ENCODE measurements at places on chromosomes 6 and 20.

GRCh38 chr6:113396730-113397129 lies 460.4 kb upstream of the MARCKS start:
- no peak for DNase-seq

DNA sequence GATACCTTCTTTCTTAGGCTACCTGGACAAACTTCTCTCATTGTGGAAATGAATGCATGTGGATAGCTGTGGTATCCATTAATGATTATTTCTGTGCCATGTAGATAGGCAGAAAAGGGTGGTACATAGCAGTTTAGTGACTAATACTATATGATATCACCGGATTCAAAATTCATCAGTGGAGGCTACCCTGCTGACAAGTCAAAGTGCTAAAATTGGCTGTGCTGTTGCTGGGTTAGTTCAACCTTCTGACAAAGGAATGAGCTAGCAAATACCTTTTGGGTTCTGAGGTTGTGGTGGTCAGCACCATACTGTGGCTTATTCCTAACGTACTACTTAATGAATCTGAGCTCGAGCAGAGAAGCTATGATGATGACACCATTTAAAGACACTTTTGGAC lies 109.1 kb downstream of the TFAP2B start:
- peak; percentile 43 for DNase-seq

DNA sequence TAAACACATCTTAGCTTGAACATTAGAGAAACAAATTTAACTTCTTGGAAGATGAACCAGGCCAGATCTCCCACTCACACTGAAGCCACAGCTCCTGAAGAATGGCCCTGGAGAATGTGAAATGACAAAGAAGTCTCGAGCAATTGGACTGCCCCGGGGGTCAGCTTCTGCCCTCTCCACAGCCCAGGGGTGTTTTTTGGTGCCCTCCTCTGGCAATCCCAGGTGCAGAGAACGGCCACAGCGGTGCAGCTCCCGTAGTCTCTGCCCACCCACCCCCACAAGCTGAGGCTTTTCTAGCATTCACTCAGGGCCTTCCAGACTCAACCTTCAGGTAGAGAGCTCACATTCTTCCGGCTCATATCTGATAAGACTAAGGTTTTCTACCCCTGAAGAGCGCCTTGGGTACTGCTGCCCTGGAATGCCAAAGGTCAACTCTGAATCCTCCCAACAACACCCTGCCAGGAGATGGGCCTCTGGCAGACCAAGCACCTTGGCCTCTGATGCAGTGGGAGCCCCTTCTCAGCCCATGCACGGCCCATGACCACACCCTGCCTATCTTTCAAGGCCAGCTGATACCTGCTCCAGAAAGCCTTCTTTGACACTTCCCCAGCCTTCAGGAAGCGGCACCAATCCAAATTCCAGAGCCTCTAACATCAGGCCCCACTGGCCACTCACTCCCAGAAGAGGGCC lies 208.3 kb downstream of the SYNDIG1 start:
- no peak for DNase-seq

- peak; percentile 88 for DNase-seq
These were observed 246.9 kb downstream of the SOX4 start for GRCh38 chr6:21840428-21840827.

- no peak for DNase-seq
These were observed 201.1 kb downstream of the TFAP2B start for GRCh38 chr6:51019806-51020205.

DNA sequence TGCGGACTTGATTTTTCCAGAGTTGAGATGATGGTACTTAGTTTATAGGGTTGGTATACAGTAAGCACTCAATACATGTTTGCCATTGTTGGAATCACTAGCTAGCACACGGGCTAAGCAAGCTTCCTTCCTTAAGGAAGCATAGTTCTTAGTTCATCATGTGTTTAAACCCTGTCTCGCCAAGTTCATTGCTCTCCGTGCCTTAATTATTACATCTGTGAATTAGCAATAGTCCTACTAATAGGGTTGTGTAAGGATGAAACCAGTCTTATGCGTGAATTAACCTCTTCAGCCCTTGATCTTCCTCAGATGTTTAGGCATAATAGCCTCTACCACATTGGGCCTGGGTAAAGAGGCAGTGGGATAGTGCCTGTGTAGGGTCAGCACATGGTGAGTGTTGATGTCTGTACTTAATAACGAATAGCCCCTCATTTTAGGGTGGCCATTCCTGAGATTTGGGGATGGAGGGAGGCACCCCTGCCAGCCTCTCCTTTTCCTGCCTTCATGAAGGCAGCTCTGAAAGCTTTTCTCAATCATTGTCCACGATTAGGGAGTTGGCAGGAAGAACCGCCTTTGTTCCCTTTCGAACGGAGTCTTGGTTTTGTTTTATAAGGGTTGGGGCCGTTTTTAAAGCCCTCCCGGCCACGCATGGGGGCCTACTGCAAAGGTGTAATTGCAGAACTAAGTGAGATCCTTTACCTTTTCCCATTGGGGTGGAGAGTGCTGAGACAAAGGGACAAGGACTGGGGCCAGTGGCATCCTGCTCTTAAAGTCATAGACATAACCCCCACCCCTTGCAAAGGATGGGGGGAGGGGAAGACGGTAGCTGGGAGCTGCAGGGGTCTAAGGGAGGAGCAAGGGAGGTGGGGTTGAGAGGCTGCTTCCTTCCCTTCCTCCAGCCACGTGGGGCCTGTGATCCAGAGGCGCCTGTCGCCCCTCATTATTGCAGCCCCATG lies 2.1 kb downstream of the DNMT3B start:
- no peak for DNase-seq

GRCh38 chr6:157892363-157892877 lies 69.4 kb downstream of the SNX9 start:
- DNase-seq, result no peak

DNA sequence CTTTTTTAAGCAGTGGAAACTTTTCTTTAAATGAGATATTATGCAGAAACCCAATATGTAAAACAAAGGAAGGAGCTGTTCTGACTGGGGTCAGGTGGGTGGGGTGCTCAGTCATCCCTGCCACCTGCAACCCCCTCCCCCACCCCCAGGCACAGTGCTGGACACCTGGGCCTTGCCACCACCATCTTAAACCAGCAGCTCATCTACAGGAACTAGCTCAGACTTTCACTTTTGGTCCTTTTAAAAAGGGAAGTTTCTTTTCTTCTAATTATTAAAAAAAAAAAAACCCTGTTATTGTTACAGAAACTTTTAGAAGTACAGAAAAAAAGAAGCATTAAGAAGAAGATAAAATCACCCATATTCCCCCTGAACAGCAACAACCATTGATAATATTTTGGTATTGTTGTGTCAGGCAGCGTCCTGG lies 37.1 kb downstream of the PPP1R16B start:
- no peak for DNase-seq

DNA sequence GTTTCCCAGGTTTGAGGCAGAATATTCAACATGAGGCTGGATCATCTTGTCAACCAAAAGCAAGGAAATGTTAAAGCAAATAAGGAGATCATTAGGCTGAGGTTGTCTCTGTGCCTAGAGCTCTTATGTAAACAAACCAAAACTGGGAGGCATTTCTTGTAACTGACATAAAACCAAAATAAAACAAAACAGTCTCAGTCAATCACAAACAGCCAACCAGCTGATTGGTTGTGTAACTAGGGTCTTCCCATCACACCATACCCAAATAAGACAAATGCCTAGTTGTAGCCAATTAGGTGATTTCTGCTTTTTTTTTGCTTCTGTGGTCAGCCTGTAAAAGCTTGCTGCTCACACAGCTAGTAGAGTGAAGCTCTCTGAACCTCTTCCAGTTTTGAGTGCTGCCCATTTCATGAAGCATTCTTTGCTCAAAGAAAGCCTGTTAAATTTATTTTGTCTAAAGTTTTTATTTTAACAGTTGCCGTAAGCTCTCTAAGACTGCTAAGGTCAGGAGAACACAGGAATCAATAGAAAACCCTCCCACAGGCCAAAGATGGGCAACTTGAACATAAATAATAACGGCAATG lies 8.9 kb upstream of the FITM2 start:
- no peak for DNase-seq

- no peak for DNase-seq
These were observed at the start of gene DAAM2 for GRCh38 chr6:39791850-39792539. Gene DAAM2 (plus strand): TSS chr6:39792376. CDS start chr6:39856303, 63,927 bp downstream.

DNA sequence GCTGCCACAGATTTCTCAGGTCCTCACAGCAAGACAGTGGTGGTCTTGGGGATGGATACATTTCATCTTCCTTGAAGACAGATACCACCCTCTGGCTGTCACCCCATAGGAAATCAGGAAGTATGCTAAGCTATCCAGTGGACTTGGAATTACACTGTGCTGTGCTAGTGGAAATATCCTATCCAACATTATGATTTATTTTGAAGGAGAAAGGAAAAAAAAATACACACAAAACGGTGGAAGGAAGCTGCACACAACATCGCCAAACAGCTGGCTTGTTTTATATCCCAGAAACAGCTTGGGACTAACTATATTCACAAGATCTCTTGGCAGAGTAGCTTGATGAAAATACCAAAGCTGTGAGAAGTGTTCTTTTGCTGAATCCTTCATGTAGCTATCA lies 257.6 kb downstream of the LAMA2 start:
- no peak for DNase-seq

DNA sequence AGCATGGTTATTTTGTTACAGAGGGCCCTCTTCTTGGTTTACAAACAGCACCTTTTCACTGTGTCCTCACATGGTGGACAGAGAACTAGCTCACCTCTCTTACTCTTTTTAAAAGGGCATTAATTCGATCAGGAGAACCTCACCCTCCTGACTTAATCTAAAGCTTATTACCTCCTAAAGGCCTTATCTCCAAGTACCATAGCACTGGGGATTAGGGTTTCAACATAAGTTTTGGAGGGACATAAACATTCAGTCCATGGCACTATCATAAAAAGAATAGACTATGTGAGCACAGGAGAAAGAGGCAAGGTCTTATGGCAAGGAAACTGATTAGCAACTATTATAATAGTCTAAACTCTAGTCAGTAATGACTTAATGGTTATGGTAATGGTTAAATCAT lies 736.2 kb upstream of the ADGRB3 start:
- no peak for DNase-seq

DNA sequence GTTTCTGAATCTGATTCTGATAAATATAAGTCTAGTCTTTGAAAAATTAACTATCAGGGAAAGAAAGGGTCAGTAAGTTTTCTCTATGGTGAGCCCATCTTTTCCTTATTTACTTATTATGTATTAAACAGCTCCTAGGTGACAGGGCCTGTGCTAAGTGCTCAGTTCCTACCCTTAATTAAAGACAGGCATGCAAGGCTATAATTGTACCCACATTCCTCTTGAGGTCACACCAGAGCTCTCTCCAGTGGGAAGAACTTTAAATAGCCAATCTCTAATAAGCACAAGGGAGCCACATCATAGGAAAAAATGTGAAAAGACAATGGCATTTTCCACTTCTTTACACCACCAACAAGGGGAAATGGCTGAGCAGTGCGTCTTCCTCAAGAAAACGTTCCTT lies 421.8 kb upstream of the SLC35B3 start:
- DNase-seq, result no peak

DNA sequence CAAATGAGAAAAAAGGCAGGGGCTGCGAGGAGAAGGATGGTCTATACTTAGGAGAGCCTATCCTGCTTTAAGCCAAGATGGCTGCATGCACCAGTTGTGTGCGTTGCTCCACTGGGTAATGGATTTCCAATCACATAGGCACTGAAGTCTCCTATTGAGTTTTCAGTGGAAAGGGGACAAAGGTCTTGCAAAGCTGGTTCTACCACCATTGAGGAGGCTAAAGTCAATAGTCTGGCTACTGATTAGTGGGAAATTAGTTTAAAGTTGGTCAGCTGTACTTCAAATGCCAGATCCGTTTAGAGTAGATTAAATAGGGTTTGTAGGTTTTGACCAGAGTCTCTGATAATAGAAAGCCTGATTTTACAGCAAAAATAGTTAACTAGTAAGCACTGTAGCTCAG lies 104.9 kb downstream of the SESN1 start:
- DNase-seq, result no peak

DNA sequence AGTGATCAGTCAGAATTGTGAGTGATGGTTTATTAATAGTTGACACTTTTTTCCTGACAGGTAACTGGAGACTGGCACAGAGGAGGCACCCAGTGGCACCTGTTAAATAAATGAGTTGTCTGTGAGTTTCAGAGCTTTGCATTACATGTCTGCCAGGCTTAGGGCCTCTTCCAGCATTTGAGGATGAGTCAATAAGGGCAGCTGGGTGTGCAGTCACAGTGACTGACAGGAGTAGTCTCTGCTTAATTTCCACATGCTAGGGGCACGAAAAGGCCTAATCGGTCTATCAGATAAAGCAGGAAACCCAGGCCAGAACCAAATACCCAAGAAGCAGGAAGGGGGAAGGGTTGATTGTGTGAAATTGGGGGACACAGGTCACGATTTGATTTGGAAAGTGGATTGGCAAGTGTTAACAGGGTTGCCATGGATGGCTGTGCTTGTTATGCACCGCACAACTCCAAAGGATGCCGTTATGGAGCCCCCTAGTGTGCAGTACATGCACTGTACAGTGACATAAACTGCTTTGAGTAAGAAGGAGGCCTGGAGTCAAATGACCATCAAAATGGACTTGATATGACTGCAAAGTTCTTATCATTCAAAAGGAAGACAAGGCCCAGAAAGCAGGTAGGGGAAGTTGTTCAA lies 111.9 kb upstream of the GGTLC1 start:
- DNase-seq, result peak; percentile 80

DNA sequence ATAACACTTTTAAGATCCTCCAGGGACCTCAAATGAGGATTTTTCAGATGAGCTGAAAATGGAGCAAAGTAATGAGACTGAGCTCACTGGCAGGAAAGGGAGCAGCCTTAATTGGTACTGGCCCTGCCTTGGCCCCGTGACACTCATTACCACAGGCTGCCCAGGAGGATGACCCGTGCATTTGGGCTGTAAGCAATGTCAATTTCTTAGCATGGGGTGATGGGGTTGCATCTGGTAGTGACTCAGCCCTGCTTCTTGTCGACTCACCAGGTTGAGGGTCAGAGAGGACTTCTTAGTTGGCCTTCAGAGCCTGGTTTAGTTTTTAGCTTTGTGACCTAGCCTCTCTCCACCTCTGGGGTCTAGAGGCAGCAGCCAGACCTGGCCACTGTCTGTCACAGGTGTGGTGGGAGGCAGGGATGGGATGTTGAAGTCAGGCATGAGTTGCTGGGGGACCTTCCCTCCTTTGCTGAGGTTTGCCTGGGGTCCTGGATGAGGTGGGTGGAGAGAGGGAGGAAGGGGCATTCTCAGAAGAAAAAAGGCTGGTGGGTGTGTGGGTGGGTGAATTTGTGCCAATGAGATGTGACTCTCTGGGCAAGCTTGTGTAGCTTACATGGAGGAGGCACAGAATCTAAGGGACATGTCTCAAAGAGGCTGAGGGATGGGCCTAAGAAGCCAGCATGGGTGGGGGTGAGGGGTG lies 25.9 kb upstream of the EPB41L1 start:
- DNase-seq, result peak; percentile 41

- DNase-seq, result no peak
These were observed 16.7 kb downstream of the BTN2A1 start for GRCh38 chr6:26474439-26474881.

- DNase-seq, result no peak
These were observed 27.9 kb upstream of the NT5E start for GRCh38 chr6:85421972-85422371.

DNA sequence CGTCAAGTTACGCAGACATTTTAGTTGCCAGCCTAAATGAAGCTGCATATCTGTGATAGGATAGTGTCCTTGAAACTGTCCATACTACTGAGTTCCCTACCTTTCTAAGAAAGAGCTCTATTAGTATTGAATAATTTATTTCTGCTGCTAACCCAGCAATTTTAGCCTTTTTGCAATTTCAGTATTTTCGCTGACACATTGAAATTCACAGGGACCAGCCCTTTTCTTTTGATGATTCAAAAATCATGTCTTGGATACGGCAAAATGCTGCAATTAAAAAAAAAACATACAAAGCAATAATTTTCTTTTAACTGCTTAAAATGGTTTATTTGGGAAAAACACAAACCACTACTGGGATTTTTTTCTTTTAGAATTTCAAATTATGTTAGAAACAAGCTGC lies 563.3 kb downstream of the TBC1D32 start:
- DNase-seq, result no peak
